ENCODE measurements at places on chromosomes 7 and 10.

DNA sequence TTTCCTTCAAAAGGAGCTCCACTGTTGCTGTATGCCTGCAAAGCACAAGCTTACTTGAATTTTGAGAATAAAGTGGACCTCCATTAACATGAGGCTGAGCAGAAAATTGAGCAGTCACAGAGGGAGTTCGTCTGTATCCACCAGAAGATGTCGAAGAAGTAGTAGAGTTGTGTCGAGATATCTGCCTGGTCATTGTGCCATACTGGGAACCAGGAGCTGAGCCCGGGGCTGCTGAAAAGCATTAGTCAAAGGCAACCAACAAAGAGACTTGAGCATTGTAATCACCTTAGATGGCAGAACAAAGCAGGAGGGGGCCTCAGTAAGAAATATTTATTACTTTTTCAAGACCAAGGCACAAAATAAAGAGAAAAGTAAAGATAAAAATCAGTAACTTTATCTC lies 61.5 kb downstream of the PDSS1 start:
- no peak for DNase-seq

DNA sequence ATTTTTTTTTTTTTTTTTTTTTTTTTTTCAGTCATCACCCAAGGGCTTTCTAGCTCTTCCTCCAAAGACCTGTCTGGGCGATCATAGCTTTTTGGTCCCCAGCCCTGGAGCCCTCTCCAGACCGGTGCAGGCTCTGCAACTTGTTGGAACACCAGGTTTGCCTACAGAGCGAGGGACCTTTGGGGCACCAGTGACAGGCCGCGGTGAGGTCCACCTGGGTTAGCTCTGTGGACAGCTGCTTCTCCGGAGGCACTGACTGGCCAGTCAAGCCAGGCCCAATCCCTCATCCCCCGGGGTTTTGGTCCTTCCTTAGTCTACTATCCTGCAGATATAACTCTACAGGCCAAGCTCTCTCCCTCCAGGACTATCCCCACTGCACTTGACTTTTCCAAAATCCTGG lies 86.8 kb upstream of the SMNDC1 start:
- no peak for DNase-seq

DNA sequence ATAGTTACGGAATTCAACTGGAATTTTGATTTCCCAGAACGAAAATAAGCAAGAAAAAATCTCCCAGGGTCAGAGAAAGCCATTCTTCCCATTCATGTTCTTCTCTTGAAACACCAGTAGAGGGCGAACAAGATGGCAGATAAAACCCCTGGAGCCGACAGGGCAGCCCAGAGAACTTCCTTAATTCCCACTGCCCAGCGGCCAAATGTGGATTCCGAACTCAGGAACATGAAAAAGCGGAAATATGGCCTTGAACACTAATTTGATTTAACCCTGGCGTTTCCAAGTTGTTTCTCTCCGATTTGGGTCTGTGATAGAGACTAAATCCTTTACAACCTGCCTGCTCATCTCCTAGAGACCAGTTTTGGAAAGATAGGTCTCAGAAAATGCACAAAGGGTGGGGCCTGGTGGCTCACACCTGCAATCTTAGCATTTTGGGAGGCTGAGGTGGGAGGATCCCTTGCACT lies 100.7 kb upstream of the WAC start:
- peak; percentile 65 for DNase-seq

DNA sequence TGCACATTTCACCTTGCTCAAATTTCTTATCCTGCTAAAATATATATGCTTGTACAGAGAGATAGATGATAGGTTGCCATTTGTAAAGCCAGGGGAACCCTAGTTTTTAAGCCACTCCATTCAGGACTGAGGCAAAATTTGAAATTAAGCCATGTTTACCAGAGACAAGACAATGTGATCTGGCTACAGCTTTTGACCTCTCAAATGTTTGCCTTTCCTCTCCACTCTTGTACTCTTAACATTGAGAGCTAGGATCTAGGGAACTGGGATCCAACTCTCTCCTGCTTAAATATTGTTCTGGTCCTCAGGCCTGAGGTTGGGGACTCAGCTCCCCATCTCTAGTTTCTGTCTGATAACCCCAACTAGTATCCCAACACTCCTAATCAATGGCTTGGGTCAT lies 15.9 kb downstream of the HYAL4 start:
- DNase-seq, result no peak

GRCh38 chr7:118061386-118061785 lies 122.6 kb upstream of the LSM8 start:
- no peak for DNase-seq

DNA sequence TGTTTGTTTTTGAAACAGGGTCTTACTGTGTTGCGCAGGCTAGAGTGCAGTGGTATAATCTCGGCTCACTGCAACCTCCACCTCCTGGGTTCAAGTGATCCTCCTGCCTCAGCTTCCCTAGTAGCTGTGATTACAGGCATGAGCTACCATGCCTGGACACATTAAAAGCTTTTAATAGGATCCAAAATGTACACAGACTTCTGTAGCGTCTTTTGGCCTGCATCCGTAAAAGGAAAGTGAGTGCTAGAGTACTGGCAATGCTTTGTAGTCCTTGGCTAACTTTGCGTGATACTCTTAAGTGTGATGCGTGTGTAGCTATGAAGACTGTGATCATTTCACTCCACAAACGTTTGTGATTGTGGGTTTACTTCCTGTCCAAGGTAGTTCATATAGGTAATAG lies 13.3 kb downstream of the ZRANB1 start:
- no peak for DNase-seq

DNA sequence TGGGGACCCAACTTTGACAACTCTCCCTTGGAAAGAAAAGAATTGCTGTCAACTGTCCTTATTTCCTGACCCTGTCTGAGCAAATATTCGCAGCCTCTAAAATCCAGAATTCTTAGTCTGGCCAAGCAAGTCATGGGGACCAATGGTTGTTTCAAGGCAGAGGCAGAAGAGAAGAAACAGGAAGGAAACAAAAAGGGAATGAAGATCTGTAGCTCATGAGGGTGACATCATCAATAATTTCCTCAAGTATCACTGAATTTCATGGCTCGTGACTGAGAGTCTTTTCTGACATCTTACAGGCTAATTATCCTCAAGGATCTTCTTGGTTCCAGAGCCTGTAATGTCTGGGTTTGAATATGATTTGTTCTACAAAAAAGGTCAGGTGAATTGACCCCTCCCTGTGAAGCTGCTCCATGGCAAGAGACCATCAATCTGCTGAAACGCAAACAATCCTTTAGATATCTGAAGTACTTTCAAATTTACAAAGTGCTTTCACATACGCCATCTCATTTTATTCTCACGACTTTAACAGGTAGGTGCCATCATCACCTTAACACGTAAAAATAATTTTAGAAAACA lies 5.8 kb downstream of the CDK6 start:
- DNase-seq, result no peak

GRCh38 chr7:69276011-69276729 lies 322.1 kb upstream of the AUTS2 start:
- DNase-seq, result peak; percentile 71

- no peak for DNase-seq
Measured at GRCh38 chr7:131637859-131638258, 81.4 kb upstream of the PODXL start.

GRCh38 chr7:139698844-139699243 lies 79.0 kb downstream of the HIPK2 start:
- DNase-seq, result no peak

DNA sequence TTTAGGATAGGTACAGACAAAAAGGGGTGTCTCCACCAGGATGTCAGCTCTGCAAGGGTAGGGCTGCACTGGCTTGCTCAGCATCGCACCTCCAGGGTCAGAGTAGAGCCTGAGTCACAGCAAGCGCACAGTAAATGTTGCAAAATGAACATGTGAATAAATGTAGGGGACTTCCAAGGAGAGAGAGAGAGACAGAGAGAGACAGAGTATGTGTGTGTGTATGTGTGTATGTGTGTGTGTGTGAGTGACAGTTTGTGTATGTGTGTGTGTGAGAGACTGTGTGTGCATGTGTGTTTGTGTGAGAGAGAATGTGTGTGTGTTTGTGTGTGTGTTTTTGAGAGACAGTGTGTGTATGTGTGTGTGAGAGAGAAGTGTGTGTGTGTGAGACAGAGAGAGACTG lies 163.3 kb downstream of the RPS24 start:
- DNase-seq, result no peak

GRCh38 chr7:150341263-150342120 lies at the start of gene RARRES2:
Gene RARRES2 (minus strand): TSS chr7:150341629. CDS start chr7:150340609, 1,020 bp downstream.
- DNase-seq, result no peak

- no peak for DNase-seq
Measured at GRCh38 chr10:57867241-57867640, 400.5 kb downstream of the IPMK start.

DNA sequence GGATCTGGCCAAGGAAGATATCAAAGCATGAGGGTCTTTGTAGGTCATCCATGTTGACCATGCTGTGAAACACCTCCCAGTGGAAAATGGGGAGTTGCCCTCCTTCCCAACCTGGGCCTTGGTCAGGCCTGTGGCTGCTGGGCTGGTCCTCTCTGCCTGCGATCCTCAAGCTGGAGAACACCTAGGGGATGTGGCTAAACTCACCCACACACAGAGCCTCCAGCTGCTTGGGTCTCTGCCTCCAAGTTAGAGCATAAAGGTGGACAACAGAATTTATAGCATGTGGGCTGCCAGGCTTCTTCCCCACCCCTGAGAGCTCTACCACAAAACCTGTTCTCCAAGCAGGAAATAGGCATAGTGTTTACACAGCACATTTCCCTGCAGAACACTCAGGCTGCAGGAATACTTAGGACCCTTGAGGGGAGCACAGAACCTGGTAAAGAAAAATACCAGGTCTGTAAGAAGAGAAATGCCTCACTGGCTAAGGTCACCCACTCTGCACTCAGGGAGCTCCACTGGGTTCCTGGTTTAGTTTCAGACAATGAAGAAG lies at the start of gene SFTPA2:
TSS of gene SFTPA2 (minus strand) at position 248 of the 550 bp plus-strand sequence. CDS start 924 bp downstream, outside the sequence.
- DNase-seq, result no peak

GRCh38 chr7:44559485-44559884 lies 14.2 kb downstream of the DDX56 start:
- no peak for DNase-seq

DNA sequence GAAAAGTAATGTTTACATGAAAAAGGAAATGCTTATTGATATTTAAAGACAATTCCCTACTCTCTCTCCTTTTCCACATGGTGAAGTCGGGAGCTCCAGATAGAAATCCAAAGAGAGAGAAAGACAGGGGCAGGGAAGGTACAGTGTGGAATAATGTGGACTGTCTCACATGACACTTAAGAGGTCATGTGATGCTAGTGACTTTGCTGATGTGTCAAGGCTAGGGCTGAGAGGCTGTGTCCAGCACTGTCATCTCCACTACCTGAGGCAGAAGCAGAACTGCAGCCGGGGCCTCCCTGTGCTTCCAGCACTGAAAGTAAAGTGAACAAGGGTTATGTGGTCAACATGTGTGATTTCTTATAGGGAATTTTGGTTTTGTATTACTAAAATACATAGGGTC lies 26.0 kb downstream of the NRG3 start:
- DNase-seq, result no peak

DNA sequence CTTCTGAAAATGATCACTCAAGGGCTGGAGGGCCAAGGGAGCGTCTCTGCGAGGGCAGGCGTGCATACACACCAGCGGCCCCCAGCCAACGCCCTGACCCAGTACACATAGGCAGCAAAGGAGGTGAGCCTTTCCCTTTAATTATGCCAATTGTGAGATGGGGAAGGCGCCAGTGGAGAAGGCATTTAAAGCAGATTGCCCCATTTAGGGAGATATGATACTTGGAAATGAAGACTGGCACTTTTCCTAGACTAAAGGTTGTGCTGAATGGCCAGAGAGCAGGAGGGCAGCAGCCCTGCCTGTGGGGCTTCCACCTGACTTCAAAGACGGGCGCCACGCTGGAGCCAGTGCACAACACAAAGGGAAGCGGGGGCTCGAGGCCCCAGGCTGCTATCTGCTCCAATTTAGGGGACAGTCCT lies 24.1 kb downstream of the HIPK2 start:
- DNase-seq, result no peak

GRCh38 chr10:17802976-17803375 lies 6.2 kb upstream of the MRC1 start:
- no peak for DNase-seq

- peak; percentile 95 for DNase-seq
Measured at GRCh38 chr7:116354546-116355423, 144.4 kb downstream of the TES start.

DNA sequence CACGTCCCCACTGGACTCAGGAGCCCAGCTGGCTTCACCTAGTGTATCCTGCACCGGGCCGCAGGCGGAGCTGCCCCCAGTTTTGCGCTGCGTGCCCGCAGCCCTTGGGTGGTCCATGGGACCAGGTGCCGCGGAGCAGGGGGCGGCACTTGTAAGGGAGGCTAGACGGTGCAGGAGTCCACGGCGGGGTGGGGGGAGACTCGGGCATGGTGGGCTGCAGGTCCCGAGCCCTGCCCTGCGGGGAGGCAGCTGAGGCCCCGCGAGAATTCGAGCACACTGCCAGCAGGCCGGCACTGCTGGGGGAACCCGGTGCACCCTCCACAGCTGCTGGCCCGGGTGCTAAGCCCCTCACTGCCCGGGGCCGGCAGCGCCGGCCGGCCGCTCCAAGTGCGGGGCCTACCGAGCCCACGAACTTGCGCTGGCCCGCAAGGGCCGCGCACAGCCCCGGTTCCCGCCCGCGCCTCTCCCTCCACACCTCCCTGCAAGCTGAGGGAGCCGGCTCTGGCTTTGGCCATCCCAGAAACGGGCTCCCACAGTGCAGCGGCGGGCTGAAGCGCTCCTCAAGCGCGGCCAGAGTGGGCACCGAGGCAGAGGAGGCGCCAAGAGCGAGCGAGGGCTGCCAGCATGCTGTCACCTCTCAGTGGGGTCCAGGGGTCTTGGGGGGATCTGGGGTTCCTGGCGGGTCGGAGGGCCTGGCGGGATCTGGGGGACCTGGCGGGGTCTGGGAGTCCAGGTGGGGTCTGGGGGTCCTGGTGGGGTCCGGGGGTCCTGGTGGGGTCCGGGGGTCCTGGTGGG lies 81.4 kb downstream of the VIPR2 start:
- no peak for DNase-seq

DNA sequence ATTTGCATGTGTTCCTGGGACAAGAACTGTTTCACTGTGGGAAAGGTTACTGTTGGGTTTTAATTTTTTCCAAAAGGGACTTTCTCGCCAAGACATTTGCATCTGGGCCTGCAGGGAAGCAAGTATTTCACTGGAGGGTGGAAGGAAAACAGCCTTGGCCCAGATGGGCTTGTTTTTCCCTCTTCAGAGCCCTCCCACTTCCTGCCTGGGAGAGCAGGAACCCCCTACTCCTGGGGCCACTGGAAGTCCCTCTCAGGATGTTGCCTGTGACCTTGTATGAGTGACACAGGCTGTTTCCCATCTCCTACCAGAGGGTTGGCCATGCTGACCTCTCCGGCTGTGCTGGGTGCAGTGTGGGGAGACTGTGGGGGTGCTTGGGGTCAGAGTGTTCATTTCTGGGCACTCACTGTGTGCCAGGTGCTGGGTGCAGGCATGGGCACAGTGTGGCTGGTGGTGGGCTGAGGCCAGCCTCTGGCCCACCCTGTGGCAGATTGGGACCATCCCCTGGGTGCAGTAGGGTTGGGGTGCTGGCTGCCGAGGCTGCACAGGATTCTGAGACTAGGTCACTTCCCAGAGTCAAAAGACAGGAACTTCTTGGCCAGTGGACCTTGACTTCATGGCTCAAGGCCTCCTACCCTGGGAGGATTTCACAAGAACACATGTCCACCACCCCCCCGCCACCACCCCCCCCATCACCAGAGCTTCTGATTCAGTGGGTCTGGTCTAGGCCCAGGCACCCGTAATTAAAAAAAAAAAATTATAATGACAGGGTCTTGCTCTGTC lies 10.2 kb downstream of the TSPAN15 start:
- DNase-seq, result no peak

GRCh38 chr7:72405418-72405817 lies 6.7 kb downstream of the CALN1 start:
- DNase-seq, result no peak

GRCh38 chr7:138919911-138920310 lies 61.3 kb downstream of the KIAA1549 start:
- no peak for DNase-seq
